ENCODE measurements at places on chromosomes 11 and 22.
A peak's percentile ranks its signal among the peaks of the same experiment; 100 is the strongest.

DNA sequence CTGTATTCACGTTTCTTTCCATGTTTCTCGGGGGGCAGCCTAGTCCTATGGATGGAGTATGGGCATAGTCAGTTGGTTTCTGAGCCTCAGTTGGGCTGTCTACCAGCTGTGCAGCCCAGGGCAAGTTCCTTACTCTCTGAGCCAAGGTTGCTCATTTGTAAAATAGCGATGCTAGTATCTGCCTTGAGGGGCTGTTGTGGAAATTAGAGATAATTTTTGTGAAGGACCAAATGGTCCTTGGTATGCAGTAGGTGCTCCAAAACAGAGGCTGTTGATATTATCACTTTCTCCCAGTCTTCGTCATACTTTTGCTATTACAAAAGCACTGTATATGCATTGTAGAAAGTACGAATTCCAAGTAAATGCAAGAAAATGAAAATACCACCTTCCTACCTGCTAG lies 82.7 kb upstream of the MYOD1 start:
- no peak overlapping the region for H3K27ac ChIP-seq
- H3K27me3 ChIP-seq, result no peaks in the 10 kb centered on the region
- no peaks in the 10 kb centered on the region for H3K4me1 ChIP-seq
- DNase-seq, result no peak
- no peak overlapping the region for H3K4me3 ChIP-seq

GRCh38 chr22:39942439-39943230 lies 17.6 kb upstream of the TMA7B start:
- no peak for DNase-seq
- H3K36me3 ChIP-seq, result no peaks in the 10 kb centered on the region
- H3K4me3 ChIP-seq, result no peak overlapping the region
- no peaks in the 10 kb centered on the region for H3K4me1 ChIP-seq
- peaks cover 8% of the 10 kb centered on the region for H3K27me3 ChIP-seq
- H3K27ac ChIP-seq, result no peak overlapping the region

DNA sequence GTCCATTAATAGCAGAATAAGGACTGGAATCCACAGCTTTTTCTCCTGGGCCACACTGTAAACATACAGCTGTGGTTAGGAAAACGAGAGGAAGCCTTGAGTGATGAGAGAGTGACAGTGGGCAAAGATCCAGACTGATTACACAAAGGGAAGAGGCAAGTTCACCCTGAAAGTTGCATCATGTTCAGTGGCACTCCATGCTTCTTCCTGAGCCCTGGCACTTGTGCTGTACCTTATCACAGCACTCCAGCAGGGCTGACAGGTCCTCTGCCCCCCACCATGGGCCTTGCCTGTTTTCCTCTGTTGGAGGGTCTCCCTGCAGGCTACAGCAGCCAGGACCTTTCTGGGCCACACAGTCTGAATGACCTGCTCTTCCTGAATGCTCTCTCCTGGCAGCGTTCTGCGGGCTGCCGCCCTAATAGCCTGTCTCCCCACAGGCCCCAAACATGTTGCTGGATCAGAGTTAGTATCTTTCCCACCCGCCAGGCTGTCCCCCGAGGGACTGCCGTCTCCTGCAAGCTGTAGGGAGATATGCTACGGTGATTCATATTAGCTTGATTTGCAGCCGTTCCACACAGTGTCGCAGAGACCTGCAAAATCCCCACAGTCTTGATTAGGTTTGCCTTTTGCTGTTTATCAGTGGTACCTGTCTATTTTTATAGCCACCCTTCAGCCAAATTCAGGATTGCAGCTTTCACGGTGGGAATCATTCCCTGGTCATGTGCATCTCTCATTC lies 60.2 kb downstream of the NTM start:
- no peaks in the 10 kb centered on the region for H3K27me3 ChIP-seq
- no peaks in the 10 kb centered on the region for H3K4me1 ChIP-seq
- no peak overlapping the region for H3K27ac ChIP-seq
- no peak for DNase-seq
- H3K4me3 ChIP-seq, result no peak overlapping the region

GRCh38 chr22:20624161-20624616 lies 116.8 kb downstream of the MED15 start:
- no peaks in the 10 kb centered on the region for H3K36me3 ChIP-seq
- no peak overlapping the region for H3K27ac ChIP-seq

- no peaks in the 10 kb centered on the region for H3K36me3 ChIP-seq
- no peak for DNase-seq
- H3K4me3 ChIP-seq, result no peak overlapping the region
- no peaks in the 10 kb centered on the region for H3K27me3 ChIP-seq
These were observed 111.7 kb downstream of the MORC2 start for GRCh38 chr22:30856741-30857502.

GRCh38 chr22:20026996-20027601 lies 6.2 kb downstream of the TANGO2 start:
- H3K36me3 ChIP-seq, result no peaks in the 10 kb centered on the region
- DNase-seq, result no peak
- peaks cover 12% of the 10 kb centered on the region for H3K4me1 ChIP-seq
- no peaks in the 10 kb centered on the region for H3K27me3 ChIP-seq

GRCh38 chr11:101466352-101466751 lies 117.5 kb downstream of the TRPC6 start:
- no peak for DNase-seq
- no peak overlapping the region for H3K4me3 ChIP-seq
- no peaks in the 10 kb centered on the region for H3K27me3 ChIP-seq
- H3K27ac ChIP-seq, result no peak overlapping the region

- H3K27ac ChIP-seq, result no peak overlapping the region
- no peaks in the 10 kb centered on the region for H3K4me1 ChIP-seq
- H3K4me3 ChIP-seq, result no peak overlapping the region
- DNase-seq, result no peak
- no peaks in the 10 kb centered on the region for H3K36me3 ChIP-seq
These were observed 824 bp upstream of the LGALS12 start for GRCh38 chr11:63504933-63505586.

GRCh38 chr11:21537980-21538379 lies 654.9 kb upstream of the ANO5 start:
- H3K4me1 ChIP-seq, result no peaks in the 10 kb centered on the region
- no peaks in the 10 kb centered on the region for H3K36me3 ChIP-seq
- H3K27me3 ChIP-seq, result no peaks in the 10 kb centered on the region
- no peak for DNase-seq
- no peak overlapping the region for H3K4me3 ChIP-seq

DNA sequence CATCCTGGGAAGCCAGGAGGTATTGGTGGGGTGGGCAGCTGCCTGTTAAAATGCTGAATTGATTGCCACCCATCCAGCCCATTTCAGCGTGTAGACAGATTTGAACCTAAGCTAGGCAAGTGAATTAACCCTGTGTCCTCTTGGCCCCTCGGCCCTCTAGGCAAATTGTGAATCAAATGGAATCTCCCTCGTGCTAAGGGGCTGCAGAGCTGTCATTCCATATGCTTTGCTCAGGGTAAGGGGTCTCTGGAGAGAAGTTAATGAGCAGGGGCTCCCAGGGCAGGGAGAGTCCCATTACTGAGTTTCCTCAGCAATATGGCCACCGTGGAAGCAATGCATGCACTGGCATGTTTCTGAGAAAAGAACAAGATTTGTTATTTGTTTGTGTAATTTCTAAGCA lies 117.7 kb upstream of the RCN1 start:
- DNase-seq, result no peak
- H3K4me3 ChIP-seq, result no peak overlapping the region
- H3K4me1 ChIP-seq, result peaks cover 4% of the 10 kb centered on the region
- no peaks in the 10 kb centered on the region for H3K27me3 ChIP-seq
- no peaks in the 10 kb centered on the region for H3K36me3 ChIP-seq

- no peaks in the 10 kb centered on the region for H3K4me1 ChIP-seq
- DNase-seq, result no peak
- no peaks in the 10 kb centered on the region for H3K36me3 ChIP-seq
- H3K27ac ChIP-seq, result no peak overlapping the region
- H3K27me3 ChIP-seq, result no peaks in the 10 kb centered on the region
These were observed 566.2 kb downstream of the TMEM135 start for GRCh38 chr11:87603887-87604286.

- H3K4me1 ChIP-seq, result no peaks in the 10 kb centered on the region
- H3K36me3 ChIP-seq, result no peaks in the 10 kb centered on the region
- no peak overlapping the region for H3K27ac ChIP-seq
- no peak overlapping the region for H3K4me3 ChIP-seq
- H3K27me3 ChIP-seq, result peaks cover 23% of the 10 kb centered on the region
- no peak for DNase-seq
These were observed 163.7 kb downstream of the DSCAML1 start for GRCh38 chr11:117633186-117633754.

GRCh38 chr22:37999640-38000272 lies 15.4 kb upstream of the SOX10 start:
- peak overlapping the region; percentile 50 for H3K27ac ChIP-seq
- peak; percentile 75 for DNase-seq
- no peak overlapping the region for H3K4me3 ChIP-seq
- no peaks in the 10 kb centered on the region for H3K36me3 ChIP-seq

- H3K36me3 ChIP-seq, result no peaks in the 10 kb centered on the region
- H3K27me3 ChIP-seq, result peaks cover 19% of the 10 kb centered on the region
- no peaks in the 10 kb centered on the region for H3K4me1 ChIP-seq
- no peak overlapping the region for H3K4me3 ChIP-seq
- H3K27ac ChIP-seq, result no peak overlapping the region
These were observed 18.6 kb upstream of the TMA7B start for GRCh38 chr22:39941601-39942000.

DNA sequence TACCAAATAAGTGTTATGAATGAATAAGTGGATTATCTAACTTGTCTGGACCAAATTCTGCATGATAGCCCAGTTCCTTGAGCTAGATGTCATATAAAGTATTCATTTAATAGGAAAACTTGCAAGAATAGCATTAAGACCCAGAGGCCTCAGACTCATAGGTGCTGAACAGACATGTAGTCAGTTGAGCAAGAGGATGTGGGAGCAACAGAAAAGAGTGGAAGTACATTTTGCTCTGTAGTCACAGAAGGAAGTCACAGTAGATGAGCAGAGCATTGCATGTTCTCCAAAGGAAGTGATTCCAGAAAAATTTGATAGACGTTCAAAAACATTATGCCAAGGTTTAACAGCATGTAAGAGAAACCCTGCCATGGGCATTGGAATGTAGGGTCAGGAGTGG lies 9.5 kb downstream of the HOATZ start:
- no peaks in the 10 kb centered on the region for H3K27me3 ChIP-seq
- DNase-seq, result no peak
- H3K4me1 ChIP-seq, result peaks cover 11% of the 10 kb centered on the region
- H3K36me3 ChIP-seq, result no peaks in the 10 kb centered on the region
- no peak overlapping the region for H3K4me3 ChIP-seq
- H3K27ac ChIP-seq, result no peak overlapping the region

DNA sequence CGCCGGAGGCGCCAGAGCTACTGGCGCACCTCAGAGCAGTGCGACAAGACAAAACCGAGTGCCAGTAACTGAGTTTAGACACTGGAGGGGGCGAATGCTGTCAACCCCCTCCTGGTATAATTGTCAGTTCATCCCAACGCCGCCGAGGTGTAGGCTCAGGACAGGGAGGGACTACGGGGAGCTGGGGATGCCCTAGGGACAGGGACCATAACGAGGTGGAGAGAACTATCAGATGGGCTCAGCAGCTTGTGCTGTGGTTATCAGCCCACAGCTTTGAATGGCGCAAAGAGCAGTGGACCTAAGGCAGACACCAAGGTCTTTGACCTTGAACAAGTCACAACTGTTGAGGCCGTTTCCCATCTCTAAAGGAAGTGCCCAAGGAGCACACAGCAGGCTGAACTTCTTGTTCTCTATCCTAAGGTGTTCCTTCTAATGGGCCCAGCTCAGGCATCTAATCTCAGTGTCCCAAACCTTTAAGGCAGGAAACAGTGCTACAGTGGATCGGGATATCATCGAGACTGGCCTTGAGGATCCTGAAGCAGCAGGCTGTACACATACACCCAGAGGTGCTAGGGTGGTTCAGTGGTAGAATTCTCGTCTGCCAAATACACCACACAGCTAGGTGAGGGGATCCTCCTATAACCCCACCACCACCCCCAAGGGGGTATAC lies 958 bp upstream of the TUT1 start:
- peak overlapping the region; percentile 74 for H3K27ac ChIP-seq
- peak overlapping the region; percentile 53 for H3K4me3 ChIP-seq
- H3K27me3 ChIP-seq, result no peaks in the 10 kb centered on the region
- peaks cover 36% of the 10 kb centered on the region for H3K4me1 ChIP-seq

GRCh38 chr22:45426387-45426786 lies 12.9 kb downstream of the RIBC2 start:
- H3K36me3 ChIP-seq, result no peaks in the 10 kb centered on the region
- H3K4me3 ChIP-seq, result no peak overlapping the region
- DNase-seq, result no peak
- no peak overlapping the region for H3K27ac ChIP-seq
- no peaks in the 10 kb centered on the region for H3K27me3 ChIP-seq
- H3K4me1 ChIP-seq, result no peaks in the 10 kb centered on the region

DNA sequence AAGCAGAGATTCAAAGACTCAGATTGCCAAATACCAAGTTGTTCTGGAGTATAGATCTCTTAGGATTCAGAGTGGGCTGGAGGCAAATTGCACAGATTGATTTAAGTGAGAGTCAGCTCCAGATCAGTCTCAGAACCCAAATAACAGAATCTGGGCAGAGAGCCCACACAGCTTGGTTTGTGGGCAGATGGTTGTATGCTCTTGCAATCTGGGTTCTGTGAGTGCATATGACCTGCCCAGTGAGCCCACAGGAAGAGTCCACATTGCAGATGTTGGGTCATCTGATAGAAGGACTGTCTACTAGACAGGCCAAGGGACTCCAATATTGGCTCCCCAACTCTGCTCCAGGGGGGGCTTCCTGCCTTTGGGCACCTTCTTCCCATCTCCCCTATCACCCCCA lies 65.9 kb downstream of the ADAMTS15 start:
- no peak overlapping the region for H3K27ac ChIP-seq
- peaks cover 5% of the 10 kb centered on the region for H3K4me1 ChIP-seq
- no peaks in the 10 kb centered on the region for H3K36me3 ChIP-seq
- no peak overlapping the region for H3K4me3 ChIP-seq
- no peak for DNase-seq
- no peaks in the 10 kb centered on the region for H3K27me3 ChIP-seq

- no peak overlapping the region for H3K27ac ChIP-seq
- H3K4me3 ChIP-seq, result no peak overlapping the region
- H3K4me1 ChIP-seq, result no peaks in the 10 kb centered on the region
- no peaks in the 10 kb centered on the region for H3K27me3 ChIP-seq
These were observed 11.9 kb downstream of the PLAAT2 start for GRCh38 chr11:63551091-63551888.

- H3K27me3 ChIP-seq, result peaks cover 15% of the 10 kb centered on the region
- H3K4me3 ChIP-seq, result no peak overlapping the region
- no peak for DNase-seq
- no peak overlapping the region for H3K27ac ChIP-seq
These were observed 57.0 kb upstream of the RTL6 start for GRCh38 chr22:44555046-44555445.

- peak within 1 kb of the TSS; percentile 97 for H3K27ac ChIP-seq
- H3K4me3 ChIP-seq, result peak within 1 kb of the TSS; percentile 74
- no peaks in the 10 kb centered on the region for H3K27me3 ChIP-seq
- H3K4me1 ChIP-seq, result peaks cover 30% of the 10 kb centered on the region
- peaks cover 4% of the 10 kb centered on the region for H3K36me3 ChIP-seq
These were observed at the start of gene LRFN4 for GRCh38 chr11:66856496-66857233. Gene LRFN4 (plus strand): TSS chr11:66857064. CDS start chr11:66857745, 681 bp downstream.

GRCh38 chr11:40119661-40120060 lies 1339.8 kb downstream of the LRRC4C start:
- no peaks in the 10 kb centered on the region for H3K36me3 ChIP-seq
- no peak overlapping the region for H3K27ac ChIP-seq
- no peaks in the 10 kb centered on the region for H3K27me3 ChIP-seq

- H3K27ac ChIP-seq, result no peak overlapping the region
- no peak overlapping the region for H3K4me3 ChIP-seq
- no peaks in the 10 kb centered on the region for H3K36me3 ChIP-seq
- DNase-seq, result no peak
- peaks cover 32% of the 10 kb centered on the region for H3K27me3 ChIP-seq
- H3K4me1 ChIP-seq, result no peaks in the 10 kb centered on the region
These were observed 588.2 kb downstream of the BRD1 start for GRCh38 chr22:49239264-49240015.

GRCh38 chr11:69638941-69639681 lies 1.8 kb upstream of the CCND1 start:
- peak overlapping the region; percentile 96 for H3K27ac ChIP-seq
- H3K4me1 ChIP-seq, result peaks cover 17% of the 10 kb centered on the region
- H3K36me3 ChIP-seq, result peaks cover 11% of the 10 kb centered on the region
- DNase-seq, result peak; percentile 95
- no peaks in the 10 kb centered on the region for H3K27me3 ChIP-seq
